ENCODE measurements at places on chromosomes 2 and 18.

DNA sequence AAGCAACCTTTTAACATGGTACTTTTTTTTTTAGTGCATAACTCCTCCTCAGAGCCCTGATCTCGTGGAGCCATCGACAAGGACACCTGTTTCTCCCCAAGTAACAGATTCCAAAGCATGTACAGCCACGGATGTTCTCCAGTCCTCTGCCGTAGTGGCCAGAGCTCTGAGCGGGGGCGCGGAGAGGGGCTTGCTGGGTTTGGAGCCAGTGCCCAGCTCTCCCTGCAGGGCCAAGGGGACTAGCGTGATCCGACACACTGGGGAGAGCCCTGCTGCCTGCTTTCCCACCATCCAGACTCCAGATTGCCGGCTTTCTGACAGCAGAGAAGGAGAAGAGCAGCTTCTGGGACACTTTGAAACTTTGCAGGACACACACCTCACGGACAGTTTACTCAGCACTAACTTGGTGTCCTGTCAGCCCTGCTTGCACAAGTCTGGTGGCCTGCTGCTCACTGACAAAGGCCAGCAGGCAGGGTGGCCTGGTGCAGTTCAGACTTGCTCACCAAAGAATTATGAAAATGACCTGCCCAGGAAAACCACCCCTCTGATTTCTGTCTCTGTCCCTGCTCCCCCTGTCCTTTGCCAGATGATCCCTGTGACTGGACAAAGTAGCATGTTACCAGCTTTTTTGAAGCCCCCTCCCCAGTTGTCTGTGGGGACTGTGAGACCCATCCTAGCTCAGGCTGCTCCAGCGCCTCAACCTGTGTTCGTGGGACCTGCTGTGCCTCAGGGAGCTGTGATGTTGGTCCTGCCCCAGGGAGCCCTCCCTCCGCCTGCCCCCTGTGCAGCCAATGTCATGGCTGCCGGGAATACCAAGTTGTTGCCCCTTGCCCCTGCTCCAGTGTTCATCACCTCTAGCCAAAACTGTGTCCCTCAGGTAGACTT, 4.5 kb downstream of the KLF11 start:
- no peak for DNase-seq

- no peak for DNase-seq
Measured at GRCh38 chr2:387980-388421, 100.1 kb upstream of the ALKAL2 start.

DNA sequence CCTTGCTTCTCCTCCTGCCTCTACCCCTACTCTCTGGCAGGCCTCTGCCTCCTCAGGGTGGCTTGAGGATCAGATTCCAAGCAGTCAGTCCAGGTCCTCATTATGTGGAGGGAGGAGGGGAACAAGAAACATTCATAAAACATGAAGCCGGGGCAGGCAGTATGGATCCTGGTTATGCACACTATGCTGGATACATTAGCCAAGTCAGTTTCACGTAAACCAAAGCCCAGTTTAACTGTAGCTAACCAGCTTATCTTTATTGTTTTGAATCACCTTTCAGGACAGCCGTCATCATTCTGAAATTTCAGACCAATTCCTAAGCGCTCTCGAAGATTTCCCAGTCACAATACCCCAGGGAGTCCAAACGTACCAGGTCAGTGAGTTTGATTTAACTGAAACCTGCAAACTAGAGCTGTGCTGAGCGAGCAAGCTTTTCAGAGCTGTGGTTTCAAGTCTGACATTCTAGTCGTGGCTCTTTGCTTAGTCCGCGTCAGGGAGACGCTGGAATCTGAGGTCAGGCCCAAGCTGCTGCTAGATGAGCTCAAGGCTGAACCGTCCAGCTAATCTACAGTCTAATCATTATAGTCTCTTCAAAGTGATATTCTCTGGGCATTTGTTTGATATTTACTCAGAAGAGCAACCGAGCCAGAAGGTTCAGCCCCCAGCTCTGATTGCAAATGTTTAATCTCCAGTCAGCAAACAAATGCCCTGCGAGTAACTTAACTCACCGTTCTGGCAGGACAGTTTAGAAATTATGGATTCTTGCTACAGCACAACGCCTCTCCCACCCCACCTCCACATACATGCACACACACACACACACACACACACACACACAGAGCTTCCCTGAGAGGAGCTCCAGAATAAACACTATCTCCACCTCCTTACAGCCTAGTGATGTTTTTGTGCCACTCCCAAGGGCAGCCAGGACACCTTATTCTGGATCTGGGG, 63.8 kb upstream of the BZW1 start:
- DNase-seq, result no peak

DNA sequence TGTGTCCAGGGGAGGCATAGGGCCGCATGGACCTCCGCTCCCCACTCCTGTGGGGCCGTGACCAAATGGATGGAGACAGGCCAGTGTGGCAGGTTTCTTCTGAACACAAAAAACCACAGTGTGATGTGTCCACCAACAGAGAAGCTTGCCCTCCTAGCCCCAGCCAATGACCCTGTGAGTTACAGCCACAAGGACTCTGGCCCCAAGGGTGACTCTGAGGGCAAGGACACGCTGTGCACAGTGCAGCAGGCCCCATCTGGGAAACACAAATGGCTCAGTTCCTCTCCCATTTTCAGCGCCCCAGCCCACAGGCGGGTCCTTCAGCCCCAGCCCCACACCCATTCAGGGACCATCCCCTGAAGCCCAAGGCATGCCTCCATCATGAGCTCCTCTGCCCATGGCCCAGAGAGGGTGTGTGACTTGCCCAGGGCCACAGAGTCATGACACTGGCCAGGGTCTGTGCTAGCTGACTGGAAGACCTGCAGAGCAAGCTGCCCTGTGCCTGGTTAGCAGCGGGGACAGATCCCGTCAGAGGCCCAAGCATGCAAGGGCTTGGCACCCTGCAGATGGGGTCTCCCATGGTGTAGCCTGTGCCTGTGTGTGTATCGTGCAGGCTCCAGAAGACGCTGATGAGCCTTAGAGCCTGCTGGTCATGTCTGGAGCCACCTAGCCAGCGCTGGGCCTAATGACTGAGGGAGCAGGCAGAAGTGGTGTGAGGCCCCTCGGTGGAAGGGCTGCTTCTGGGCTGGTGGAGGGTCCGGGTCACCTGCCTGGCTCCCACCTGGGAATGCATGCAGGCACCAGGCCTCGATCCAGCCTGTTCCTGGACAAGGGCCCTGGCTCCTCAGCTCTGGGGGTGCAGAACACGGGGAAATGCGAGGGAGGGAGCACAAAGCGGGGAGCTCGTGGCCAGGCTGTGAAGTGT, 47.7 kb downstream of the HS6ST1 start:
- no peak for DNase-seq

DNA sequence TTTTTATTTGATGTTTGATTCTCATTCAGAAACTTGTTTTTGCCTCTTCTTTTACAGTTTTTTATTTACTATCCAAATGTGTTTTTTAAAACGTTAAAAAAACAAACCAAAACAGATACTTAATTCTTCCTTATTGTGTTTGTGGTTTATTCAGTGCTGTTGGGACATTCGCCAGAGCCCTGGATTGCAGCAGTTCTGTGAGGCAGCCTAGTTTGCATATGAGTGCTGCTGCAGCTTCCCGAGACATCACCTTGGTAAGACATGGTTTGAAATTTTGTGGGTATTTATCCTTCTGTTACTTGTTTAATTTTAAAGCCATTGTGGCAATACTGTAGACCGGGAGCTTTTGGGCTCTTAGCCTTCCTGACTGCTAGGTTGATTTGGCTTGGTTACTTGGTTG, 91.2 kb downstream of the MTA3 start:
- no peak for DNase-seq

- DNase-seq, result no peak
Measured at GRCh38 chr2:28668880-28669279, 82.8 kb upstream of the PPP1CB start.

DNA sequence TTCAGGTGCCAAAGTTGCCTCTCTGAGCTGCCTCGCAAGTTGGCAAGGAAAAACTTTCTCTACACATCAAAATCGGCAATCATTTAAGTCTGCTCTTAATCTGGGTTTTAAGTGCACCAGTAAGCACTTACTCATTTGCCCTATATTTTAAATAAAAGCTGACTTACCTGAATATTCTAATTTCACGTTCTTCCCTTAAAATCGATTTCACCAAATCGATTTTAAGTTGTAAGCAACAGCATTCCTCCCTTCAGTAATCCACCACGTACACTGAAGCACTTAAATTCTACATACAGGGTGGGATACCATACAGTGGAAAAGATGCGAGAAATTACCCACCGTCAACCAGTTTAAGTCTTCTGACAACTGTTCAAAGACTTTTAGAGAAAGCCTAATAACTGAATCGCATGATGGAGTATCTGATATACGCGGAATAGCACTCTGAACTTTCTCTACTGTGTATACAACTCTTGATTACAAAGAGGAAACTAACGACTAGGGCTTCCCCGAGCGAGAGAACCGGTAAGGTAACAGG, 1.6 kb downstream of the PPP3R1 start:
- DNase-seq, result no peak

Measured in stimulated activated CD4-positive, alpha-beta T cell treated with anti-CD3 and anti-CD28 coated beads, TNF-alpha, amount 100 ng/mL, for 24 hours (primary cell).